Astrocyte (in vitro differentiated cells and primary cell): ENCODE measurements at places on chromosomes 11 and 22. TPM values are rescaled to one million over a fixed set of nuclear protein-coding genes. Genes with fewer than 3 reads are reported as not detected.

DNA sequence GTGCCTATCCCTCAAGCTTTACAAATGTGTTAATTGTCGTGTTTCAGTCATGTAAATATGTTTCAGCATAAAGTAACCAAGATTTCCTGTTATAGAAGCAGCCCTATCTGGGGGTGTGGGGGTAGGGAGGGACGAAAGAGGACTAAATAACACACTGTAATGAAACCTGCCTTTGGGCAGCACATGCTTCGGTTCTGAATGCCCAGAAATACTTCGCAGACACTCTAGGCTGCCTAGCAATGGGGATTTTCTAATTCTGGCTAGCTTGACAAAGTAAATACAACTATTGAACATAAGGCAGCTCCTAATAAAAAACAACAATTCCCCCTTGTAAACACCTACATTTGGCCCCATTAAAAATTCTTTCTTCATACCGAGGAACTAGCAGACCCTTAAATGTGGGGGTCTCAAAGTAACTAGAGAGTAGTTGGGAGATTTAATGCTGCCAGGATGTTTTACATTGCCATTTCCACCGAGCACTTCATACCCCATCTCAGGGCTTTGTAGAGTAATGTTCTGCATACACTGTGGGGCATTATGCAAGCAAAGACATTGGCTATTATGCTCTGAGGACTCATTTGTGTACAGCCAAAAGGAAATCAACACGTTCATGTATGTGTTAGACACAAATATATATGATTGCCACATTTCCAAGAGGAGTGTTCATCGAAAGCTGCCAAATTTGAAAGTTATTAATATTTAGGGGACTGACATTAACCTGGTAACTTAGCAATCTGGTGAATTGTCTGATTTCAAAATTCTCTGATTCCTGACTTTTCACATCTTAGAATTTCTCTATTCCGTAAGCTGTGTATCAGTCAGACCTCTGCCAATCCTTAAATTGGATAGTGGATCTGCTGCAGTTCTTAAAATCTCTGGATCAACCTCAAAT lies 42.1 kb downstream of the PAX6 start:
- H3K27me3 ChIP-seq, result no peaks in the 10 kb centered on the region
- no peaks in the 10 kb centered on the region for H3K36me3 ChIP-seq
- no peak for DNase-seq
- H3K4me3 ChIP-seq, result no peak overlapping the region

The PNPLA5 gene
- total RNA-seq, result not detected in 2 replicates

DNA sequence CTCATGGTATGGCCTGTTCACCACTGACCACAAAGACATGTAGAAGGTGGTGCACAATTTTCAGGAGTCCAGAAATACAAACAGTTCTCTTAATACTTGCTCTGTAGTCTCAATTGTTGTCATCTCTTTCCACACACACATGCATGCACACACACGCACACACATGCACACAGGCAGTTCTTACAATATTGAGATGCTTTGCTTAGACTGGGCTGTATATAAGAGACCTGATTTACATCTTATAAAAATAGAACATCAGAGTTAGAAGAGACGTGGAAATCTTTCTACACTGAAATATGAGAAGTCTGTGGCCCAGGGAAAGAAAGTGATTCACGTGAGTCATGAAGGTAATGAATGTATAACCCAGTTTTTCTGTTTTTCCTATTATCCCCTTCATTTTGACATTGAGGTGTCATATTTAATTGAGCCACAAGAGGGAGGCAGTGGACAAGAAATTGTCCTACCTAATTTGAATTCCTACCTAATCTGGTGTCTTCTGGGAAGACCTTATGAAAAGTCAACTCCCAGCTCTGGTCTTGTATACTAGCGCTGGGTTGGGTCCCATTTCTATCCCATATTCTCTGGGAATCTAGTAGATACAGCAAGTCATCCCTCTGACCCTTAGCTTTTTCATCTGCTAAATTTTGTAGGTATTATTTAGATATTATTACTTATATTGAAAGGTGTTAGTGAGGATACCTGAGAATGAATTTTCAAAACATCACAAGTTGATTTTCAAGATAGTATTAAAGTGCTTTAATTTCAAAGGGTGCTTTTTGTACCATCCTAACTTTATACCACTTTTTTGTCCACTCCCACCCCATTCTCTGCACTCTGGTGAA lies 14.9 kb upstream of the MS4A4A start:
- no peak overlapping the region for H3K27ac ChIP-seq
- no peaks in the 10 kb centered on the region for H3K36me3 ChIP-seq
- H3K4me3 ChIP-seq, result no peak overlapping the region
- DNase-seq, result no peak

The VSTM5 gene
- total RNA-seq, result 0.19 and 0.45 TPM in 2 replicates

GRCh38 chr22:23266780-23267179 lies 86.5 kb downstream of the BCR start:
- DNase-seq, result no peak
- H3K27me3 ChIP-seq, result no peaks in the 10 kb centered on the region
- peaks cover 2% of the 10 kb centered on the region for H3K36me3 ChIP-seq
- no peak overlapping the region for H3K4me3 ChIP-seq
- H3K27ac ChIP-seq, result no peak overlapping the region

DNA sequence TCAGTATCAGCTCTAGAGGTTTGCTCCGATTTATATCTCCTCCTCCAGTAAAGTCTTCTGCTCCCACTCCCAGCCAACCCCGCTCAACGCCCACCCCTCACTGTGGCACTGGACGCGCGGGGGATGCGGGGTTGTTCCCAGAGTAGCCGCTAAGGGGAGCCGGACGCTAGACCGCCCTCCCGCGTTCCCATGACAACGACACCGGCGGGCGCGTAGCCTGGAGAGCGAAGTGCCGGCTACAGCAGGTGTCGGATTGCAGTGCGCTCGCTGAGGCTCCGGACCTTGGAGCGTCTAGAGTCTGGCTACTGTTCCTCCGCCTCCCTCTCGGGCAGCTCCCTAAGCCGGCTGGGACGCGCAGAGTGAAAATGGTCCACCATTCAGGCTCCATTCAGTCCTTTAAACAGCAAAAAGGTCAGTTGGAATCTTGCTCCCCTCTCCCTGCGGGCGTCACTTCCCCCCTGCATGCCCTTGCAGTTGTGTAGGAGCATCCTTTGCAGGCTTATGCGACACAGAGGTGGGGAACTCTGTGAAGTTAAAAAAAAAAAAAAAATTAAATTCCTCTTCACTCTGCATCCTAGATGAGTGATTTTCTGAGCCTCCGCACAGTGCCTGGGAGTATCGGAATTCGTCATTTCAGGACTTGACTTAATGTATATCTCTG lies at the start of gene ANO3:
Gene ANO3, plus strand, starts transcription at position 220 of the 661 bp plus-strand sequence. Its CDS starts 146 bp downstream, at position 366.
- H3K27ac ChIP-seq, result no peak within 1 kb of the TSS
- H3K4me3 ChIP-seq, result peak within 1 kb of the TSS; percentile 54
- no peaks in the 10 kb centered on the region for H3K36me3 ChIP-seq
- DNase-seq, result peak; percentile 77
- H3K4me1 ChIP-seq, result peaks cover 4% of the 10 kb centered on the region

The CABP4 gene
- not detected in 2 replicates for total RNA-seq

The SAA4 gene
- not detected in 2 replicates for total RNA-seq

The JAM3 gene
- 88.3 and 88.4 TPM in 2 replicates for total RNA-seq

The PRDM10 gene
- total RNA-seq, result 9.6 and 10.1 TPM in 2 replicates

The TEX12 gene
- not detected in 2 replicates for total RNA-seq

The TBX1 gene
- 2.0 and 6.8 TPM in 2 replicates for total RNA-seq

DNA sequence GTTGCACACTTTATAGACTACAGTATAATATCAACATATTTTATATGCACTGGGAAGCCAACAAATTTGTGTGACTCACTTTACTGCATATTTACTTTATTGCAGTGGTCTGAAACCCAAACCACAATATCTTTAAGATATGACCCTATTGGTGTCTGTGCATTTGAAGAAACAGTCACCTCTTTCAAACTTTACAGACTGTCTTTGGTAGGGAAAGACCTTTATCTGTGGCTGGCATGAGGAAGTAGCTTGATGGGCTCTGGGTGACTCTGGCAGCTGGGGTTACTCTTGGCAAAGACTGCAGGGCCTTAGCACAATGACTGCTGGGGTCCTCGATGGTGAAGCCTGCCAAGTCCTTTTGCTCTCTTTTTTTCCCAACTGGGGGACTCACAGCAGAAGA lies 21.3 kb upstream of the ABTB2 start:
- H3K4me1 ChIP-seq, result peaks cover 7% of the 10 kb centered on the region
- peak; percentile 61 for DNase-seq
- peak overlapping the region; percentile 47 for H3K27ac ChIP-seq
- no peak overlapping the region for H3K4me3 ChIP-seq
- H3K27me3 ChIP-seq, result no peaks in the 10 kb centered on the region

The MS4A4A gene
- 0.32 TPM in 1 of 2 replicates, not detected in the other for total RNA-seq

The BDNF gene
- total RNA-seq, result 24.4 and 27.2 TPM in 2 replicates

GRCh38 chr22:25940479-25940878 lies 198.5 kb downstream of the MYO18B start:
- H3K4me3 ChIP-seq, result no peak overlapping the region
- no peaks in the 10 kb centered on the region for H3K4me1 ChIP-seq
- H3K27me3 ChIP-seq, result no peaks in the 10 kb centered on the region
- no peak overlapping the region for H3K27ac ChIP-seq
- no peak for DNase-seq

DNA sequence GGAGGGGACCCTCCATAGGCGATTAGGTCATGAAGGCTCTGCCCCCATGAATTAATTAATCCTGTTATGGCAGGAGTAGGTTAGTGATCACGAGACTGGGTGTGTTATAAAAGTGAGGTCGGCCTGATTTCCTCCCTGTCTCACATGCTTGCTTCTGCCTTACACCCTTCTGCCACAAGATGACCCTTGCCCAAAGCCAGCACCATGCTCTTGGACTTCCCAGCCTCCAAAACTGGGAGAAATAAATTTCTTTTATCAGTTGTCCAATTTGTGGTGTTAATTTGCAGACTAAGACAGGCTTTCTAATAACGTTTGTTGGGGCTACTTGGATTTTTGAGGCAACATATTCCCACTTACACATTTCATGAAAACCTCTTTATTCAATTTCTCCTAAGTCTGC lies 23.4 kb upstream of the ALDH3B2 start:
- H3K4me1 ChIP-seq, result peaks cover 3% of the 10 kb centered on the region
- no peak overlapping the region for H3K27ac ChIP-seq
- no peaks in the 10 kb centered on the region for H3K27me3 ChIP-seq
- DNase-seq, result no peak
- H3K4me3 ChIP-seq, result no peak overlapping the region

DNA sequence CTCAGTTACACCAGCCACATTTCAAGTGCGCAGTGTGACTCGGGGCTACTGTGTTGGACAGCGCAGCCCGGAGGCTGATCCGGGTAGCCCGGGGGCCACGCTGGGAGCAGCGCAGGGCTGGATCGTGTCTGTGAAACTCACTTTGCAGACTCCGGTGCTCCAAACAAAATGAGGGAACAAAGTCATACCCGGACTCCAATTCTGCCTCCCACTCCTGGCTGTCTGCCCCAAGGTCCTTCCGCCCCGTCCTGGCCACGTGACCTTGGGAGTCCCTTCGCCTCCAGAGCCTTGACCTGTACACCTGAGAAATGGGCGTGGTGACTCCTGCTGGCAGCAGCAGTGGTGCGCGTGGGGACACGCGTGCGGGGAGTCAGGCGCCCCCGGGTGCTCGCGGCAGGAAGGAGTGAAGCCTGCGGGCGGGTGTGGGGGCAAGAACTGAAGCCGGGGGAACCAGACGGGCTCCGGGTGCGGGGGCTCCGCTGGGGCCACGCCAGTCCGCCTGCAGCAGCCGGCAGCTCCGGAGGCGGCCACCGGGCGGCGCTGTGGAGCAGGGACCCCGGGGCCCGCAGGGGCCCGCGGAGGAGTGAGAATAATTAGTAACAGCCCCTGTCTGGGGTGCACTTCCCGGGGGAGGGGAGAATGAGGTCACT lies 42.4 kb downstream of the KCNJ4 start:
- no peak overlapping the region for H3K27ac ChIP-seq
- DNase-seq, result no peak
- H3K36me3 ChIP-seq, result no peaks in the 10 kb centered on the region
- no peak overlapping the region for H3K4me3 ChIP-seq

The RAB30 gene
- 35.5 and 40.0 TPM in 2 replicates for total RNA-seq
